OCI-M1 (cell line): ENCODE measurements at places on chromosomes 2 and 18.
A peak's percentile ranks its signal among the peaks of the same experiment; 100 is the strongest.

DNA sequence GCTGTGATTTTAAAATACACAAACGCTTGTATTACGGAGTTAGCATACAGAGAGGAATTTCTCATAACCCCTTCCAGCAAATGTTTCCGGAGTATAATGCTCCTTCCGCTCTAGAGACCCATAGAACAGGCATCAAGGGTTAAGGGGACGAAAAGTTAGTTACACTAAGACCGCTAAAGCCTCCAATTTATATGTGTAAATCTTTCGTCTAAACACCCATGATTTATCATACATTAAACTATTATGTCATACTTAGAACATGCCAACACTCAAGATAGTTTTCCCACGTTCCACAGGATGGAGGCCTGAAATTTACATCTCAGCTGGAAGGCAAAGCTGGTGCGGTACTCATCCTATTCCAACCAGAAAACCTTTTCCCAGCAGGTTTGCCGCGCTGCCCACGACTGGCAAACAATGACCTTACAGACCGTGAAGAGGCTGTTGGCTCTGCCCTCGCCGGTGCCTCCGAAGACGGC lies 650 bp downstream of the ORMDL1 start:
- peak; percentile 77 for DNase-seq

- DNase-seq = no peak
Measured at GRCh38 chr2:8414946-8415879, 266.6 kb upstream of the ID2 start.

- no peak for DNase-seq
Measured at GRCh38 chr2:108905176-108905575, 83.8 kb downstream of the EDAR start.

- no peak for DNase-seq
Measured at GRCh38 chr2:176380341-176380740, 111.1 kb downstream of the MTX2 start.
